ENCODE measurements at places on chromosomes 13 and 19.

- peak; percentile 37 for DNase-seq
Measured at GRCh38 chr19:51784922-51785690, 9.9 kb upstream of the FPR3 start.

DNA sequence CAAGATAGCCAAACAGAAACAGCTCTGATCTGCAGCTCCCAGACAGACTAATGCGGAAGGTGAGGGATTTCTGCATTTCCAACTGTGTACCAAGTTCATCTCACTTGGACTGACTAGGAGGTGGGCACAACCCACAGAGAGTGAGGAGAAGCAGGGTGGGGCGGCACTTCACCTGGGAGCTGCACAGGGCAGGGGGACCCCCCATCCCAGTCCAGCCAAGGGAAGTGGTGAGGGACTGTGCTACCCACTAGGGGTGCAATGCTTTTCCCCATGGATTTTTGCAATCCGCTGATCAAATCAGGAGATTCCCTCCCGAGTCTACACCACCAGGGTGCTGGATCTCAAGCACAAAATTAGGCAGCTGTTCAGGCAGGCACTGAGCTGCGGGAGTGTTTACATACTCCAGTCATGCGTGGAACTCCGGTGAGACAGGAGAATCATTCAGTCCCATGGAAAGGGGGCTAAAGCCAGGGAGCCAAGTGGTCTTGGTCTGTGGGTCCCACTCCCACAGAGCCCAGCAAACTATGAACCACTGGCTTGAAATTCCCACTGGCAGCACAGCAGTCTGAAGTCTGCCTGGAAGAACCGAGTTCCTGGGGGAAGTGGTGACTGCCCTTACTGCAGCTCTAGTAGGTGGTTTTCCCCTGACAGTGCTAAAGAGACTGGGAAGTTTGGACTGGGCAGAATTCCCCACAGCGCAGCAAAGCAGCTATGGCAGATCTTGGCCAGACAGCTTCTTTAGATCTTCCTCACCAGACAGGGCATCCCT is 85.1 kb upstream of the UFM1 start:
- no peak for DNase-seq

DNA sequence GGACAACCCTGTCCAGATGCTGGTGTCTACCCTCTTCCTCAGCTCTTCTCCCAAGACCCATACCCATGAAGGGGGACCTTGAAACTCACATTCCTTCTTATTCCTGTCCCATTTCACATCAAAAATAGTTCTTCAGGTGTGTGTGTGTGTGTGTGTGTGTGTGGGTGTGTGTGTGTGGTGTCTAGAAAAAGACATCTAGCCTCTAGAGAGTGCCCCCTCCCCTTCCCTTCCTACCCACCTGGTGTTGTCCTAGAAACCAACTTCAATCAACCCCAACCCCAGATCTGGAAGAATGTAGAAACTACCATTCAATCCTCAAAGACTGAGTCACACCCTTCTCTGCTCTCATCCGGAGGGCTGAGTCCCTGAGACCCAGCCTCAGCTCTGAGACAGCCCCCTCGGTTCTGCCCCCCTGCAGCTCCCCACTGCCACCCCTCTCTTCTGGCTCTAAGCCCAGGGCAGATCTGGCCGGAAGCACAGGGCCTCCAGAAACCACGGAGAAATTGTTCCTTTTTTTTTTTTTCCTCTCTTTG is 3.5 kb downstream of the KCNN4 start:
- DNase-seq, result no peak

DNA sequence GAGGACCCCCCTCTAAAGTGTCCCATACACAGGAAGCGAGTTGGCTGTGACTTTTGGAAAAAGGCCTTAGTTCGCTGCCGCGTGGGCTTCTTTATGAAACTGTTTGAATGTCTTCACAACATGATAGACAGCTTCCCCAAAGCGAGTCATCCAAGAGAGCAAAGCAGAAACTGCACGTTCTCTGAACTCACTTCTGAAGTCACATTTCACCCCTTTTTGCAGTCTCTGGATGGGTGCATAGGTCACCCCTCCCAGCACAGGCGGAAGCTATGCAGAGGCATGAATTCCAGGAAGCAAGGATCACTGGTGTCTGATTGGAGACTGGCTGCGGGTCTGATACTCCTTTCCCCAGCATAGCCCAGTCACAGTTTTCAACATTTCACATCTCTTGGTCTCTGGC is 10.6 kb downstream of the GPI start:
- DNase-seq, result no peak

GRCh38 chr13:36006347-36006746 is 124.8 kb downstream of the DCLK1 start:
- no peak for DNase-seq

All from stimulated activated CD4-positive, alpha-beta T cell treated with anti-CD3 and anti-CD28 coated beads, Interleukin-1b, Interleukin-23, amount 100 ng/mL, for 24 hours (primary cell).